ENCODE measurements at places on chromosomes 13 and 19. TPM values are rescaled to one million over a fixed set of nuclear protein-coding genes. Genes with fewer than 3 reads are reported as not detected.

Gene ZNF837
- 0.84 TPM for total RNA-seq

Gene FGF22
- 0.10 TPM for total RNA-seq

Gene TMEM145
- not detected for total RNA-seq

Gene ZNF177
- total RNA-seq: 0.10 TPM

Gene SOX1
- not detected for total RNA-seq

Gene CLEC17A
- 1.6 TPM for total RNA-seq

Gene IGFL2
- total RNA-seq: not detected

Gene ZNF547
- total RNA-seq: 1.0 TPM

Gene OR10H5
- total RNA-seq: under 0.01 TPM

Gene CILP2
- 0.31 TPM for total RNA-seq

Gene PNMA8C
- total RNA-seq: not detected

Gene POP4
- 44.4 TPM for total RNA-seq

Gene CCNA1
- not detected for total RNA-seq

Gene KANK2
- 1.4 TPM for total RNA-seq

Data from mononuclear cell (primary cell).